ENCODE measurements at places on chromosomes 5 and 9. TPM values are rescaled to one million over a fixed set of nuclear protein-coding genes. Genes with fewer than 3 reads are reported as not detected.

GRCh38 chr5:124718380-124718789 lies 28.1 kb downstream of the ZNF608 start:
- DNase-seq: no peak

- DNase-seq: no peak
These were observed 103.4 kb upstream of the GNA14 start for GRCh38 chr9:77751341-77752091.

DNA sequence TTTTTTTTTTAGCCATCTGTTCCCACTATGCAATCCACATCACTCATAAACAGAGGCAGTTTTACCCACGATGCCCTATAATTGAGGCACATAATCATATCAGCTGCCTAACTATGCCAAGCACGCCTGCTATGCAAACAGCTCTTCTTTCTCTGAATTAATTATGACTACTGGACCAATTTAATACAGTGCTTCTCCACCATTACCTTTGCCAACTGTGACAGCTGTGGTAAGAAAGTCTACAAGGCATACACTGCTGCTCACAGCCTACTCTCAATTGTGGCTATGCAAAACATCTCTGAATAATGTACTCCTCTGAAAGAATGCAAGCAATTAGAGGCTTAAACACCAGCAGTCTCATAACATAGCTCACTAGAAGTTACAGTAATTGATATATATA lies 97.1 kb downstream of the DTWD2 start:
- no peak for DNase-seq

DNA sequence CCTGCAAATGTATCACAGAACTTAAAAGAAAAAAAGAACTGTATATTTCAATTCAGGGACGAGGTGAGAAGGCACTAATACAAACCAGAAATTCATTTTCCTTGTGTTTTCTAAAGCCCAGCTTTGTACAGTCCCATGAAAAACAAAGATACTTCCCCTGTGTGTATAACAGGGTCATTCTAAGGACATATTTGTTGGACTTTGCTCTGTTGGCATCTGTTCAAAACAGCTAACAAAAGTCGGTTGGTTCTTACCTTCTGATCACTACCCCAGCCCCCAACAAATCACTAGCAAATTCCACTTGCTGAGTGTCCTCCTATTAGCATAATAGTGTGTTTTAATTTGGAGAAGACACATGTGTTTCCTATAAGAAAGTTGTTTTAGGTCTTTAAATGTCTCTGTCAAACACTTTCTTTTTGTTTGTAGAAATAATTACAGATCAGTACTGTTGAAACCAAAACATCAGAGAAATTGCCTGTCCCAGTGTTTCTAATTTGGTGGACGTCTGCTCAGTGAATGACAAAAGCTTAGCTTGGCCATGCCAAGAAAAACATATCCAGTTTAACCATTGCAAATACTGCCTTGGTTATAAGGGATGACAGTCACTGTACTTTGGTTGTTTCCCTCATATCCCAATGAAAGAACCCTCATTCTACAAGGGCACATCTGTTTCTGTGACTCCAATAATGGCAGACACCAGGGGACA lies 480.5 kb downstream of the EBF1 start:
- no peak for DNase-seq

DNA sequence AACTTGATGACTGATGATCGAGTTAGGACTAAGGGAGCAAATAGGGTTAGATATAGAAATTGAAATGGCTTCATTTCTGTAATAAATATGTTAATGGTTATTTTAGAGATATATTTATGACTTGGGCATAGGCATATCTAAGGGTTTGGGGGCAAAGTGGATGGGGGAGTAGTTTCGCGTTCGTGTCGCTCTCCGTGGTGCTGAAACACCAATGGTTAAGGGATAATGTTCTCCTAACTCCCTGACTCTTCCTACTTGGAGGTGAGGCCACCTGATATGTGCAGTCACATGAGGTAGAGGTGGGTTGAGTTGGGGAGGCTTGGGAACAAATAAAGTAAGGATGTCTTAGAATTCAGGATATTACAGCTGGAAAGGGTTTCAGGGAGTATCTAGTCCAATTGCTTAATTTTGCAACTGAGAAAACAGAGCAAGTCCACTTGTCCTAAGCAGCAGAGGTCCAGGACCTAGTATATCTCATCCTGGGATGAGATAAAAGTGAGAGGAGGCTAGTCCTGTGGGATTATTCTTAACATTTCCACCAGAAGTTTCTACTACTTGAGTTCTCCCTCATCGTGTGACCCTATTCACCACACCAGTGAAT lies 44.0 kb upstream of the MAP1B start:
- DNase-seq: no peak

GRCh38 chr9:16143947-16144890 lies 591.4 kb downstream of the CCDC171 start:
- DNase-seq: no peak

GRCh38 chr9:16150501-16150900 lies 597.7 kb downstream of the CCDC171 start:
- DNase-seq: no peak

DNA sequence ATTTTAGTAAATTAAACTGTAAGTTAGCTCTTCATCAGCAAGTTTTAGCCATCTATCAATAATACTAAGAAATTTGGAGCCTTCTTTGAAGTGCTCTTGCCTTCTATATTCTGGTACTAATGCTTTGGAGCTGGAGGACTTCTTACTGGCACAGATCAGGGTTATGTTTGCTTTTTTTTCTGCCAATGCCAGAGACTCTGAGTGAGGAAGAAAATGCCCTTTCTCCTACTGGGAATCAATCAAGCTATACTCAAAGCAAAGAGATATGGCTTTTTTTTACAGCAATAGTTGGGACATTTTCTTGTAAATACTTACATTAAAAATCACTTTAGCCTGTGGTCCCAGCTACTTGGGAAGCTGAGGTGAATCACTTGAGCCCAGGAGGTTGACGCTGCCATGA lies 4.3 kb downstream of the HSDL2 start:
- no peak for DNase-seq

DNA sequence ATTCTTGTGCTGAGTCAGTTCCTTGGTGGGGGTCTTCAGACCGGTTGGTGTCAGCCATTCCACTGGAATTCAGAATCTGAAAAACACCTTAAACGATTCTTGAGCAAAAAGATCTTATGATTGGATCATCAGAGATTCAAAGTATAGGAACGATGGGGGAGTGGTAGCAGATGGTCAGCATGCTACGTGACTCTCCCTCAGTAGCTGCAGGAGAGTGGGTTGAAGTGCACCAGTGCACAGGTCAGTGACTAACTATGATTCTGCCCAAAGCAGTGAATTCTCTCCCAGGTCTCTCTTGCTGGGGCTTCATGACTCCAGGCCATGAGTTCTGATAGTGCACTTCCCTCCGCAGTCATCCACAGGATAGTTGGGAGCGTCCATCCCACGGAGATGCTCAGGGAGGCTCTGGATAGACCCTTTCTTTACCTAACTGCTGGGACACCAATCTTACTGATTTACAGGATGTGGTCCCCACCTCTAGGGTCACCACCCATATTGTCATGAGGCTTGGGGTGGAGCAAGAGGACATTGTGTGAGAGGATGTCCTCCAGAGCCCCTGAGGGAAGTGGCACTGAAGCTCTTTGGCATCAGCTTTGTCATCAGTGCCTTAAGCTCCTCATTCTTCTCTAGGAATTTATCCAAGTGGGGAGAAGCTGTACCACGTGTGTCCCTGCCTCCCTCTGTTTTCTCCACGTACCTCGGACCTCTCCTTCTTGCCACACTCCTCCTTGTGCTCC lies 62.0 kb downstream of the RASGRF2 start:
- DNase-seq: no peak

DNA sequence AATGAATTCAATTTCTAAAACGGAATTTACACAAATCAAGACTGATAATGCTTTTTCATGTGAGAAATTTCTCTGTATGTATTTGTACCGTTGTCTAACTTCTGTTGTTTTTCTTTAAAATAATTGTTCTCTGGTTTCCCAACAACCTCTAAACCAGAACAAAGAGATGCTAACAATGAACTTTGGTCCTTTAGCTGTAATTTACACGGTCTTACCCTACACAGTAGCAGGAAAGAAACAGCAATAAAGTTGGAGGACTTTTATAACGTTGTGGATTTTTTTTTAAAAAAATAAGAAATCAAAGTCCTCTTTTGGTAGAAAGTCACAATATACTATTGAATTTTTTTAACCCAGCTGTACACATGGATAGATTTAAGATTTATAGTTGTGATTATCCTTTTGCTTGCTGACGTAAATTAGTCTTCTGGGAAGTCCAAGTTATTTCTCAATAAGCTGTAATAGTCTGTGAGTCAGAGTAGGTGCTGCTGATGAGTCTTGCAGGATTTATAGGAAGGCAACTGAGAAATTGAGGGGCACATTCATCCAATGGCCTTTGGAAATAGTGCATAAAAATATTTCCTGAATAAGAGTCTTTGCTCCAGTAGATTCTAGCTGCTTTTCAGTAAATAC lies 76.8 kb upstream of the PCSK1 start:
- no peak for DNase-seq

DNA sequence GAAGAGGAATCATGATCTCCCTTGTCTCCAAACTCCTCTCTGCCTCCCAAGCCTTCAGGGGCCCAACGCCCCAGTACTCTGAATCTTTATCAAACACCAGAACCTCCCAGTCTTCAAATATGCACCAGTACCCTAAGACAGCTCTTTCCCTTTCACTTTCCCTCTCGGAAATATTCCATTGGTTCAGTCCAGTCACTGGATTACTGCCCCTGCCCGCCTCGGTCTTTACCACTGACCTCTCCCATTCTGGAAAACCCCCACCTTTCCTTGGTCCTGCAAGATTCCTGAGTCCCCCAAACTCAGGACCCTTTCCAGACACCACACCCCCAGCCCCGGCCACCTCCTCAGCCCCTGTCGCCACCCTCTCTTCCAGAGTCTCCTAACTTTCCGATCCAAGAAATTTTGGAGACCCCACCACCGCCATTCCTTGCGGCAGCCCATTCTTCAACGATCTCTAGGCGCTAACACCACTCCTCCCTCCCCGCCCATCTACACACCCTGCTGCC lies 674 bp downstream of the C5orf15 start:
- no peak for DNase-seq

- DNase-seq: no peak
These were observed 395.2 kb downstream of the KIAA0825 start for GRCh38 chr5:94223235-94223634.

GRCh38 chr5:61332851-61333320 lies 828 bp downstream of the ZSWIM6 start:
- peak; percentile 68 for DNase-seq

GRCh38 chr5:113806904-113807303 lies 293.4 kb downstream of the YTHDC2 start:
- DNase-seq: no peak

DNA sequence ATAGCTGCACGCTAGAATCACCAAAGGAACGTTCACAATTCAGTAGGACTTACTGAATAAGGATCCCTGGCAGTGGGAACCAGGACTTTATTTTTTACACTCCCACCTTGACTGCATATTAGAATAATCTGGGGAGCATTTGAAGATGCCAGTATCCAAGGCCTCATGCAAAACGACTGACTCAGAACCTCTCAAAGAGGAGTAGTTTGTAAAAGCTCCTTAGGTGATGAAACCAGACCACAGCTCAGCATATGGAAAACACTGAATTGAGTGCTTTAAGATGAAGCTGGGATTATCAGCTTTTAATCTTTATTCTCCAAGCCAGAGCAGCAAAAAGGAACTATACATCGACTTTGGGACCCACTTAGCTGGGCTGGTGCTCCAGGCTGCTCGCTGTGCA lies 288.3 kb downstream of the MLLT3 start:
- DNase-seq: no peak

- DNase-seq: no peak
These were observed 389.8 kb downstream of the NR2F1-AS1 start for GRCh38 chr5:93191035-93191817.

DNA sequence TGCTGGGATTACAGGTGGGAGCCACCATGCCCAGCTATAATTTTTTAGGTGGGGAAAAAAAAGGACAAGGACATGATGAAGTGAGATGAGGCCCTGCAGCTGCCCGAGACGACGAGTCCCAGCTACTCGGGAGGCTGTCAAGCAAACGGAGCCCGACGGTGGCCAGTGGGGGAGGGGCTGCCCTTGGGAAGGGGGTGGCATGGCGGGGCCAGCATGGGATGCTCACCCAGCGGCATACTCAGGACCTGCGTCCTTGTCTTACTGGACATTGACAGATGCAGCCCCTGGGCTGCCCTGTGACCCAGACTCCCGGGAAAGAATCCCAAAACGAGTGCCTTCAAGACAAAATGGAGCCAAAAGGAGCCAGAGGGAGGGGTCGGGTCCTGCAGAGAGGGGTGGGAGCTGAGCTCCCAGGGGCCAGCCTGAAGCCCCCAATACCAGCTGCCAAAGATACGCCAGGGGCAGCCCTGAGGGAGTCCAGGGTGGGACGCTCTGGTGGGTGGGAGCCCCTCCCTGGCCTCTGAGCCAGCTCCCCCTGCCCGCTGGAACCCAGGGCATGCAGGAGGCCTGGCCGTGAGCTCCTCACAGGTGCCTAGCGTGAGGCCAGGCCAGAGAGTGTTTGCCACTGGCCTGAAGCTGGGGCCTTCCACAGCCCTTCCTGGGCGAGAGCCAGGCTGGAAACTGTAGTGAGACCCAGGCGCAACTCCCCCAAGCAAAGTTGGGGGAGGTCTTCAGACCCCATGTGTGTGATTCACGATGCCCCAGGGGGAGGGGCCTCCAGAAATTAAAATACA lies 15.7 kb downstream of the CCDC187 start:
- no peak for DNase-seq

DNA sequence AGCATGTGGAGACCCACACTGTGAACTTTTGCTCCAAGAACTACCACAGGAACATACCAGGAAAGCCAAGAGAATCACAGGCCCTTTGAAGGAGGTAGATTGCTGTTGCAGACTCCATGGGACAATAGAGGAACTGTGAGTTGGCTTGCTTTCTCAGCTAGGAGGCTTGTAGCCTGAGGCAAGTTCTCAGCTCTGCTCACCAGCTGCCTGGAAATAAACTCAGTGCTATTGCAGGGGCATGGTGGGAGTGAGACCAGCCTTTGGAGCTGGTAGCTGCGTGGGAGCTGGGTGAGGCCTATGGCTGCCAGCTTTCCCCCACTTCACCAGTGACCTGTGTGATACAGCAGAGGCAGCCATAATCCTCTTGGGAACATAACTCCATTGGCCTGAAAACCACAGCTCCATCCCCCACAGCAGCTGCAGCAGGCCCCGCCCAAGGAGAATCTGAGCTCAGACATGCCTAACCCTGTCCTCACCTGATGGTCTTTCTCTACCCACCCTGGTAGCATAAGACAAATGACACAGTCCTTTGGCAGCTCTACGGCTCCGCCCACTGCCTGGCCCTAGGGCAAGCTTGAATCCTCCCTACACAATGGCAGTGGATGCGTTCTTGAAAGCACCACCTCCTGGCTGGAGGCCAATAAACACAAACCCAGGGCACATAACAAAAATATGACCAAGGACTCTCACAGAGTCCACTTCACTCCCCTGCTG lies 389.5 kb downstream of the KIF4B start:
- no peak for DNase-seq

The CER1 gene
- not detected for total RNA-seq

The PCDHB12 gene
- total RNA-seq: not detected

The GARIN3 gene
- total RNA-seq: not detected

The FBP2 gene
- not detected for total RNA-seq

The MSMP gene
- not detected for total RNA-seq

The SHISAL2B gene
- not detected for total RNA-seq

The HK3 gene
- total RNA-seq: 0.36 TPM
